ENCODE measurements at places on chromosomes 11 and 22. TPM values are rescaled to one million over a fixed set of nuclear protein-coding genes. Genes with fewer than 3 reads are reported as not detected.

LAYN gene
- total RNA-seq: 6.5 TPM

LARGE1 gene
- 5.9 TPM for total RNA-seq

CELSR1 gene
- total RNA-seq: 28.7 TPM

ZDHHC24 gene
- total RNA-seq: 17.3 TPM

FHIP1B gene
- 18.7 TPM for total RNA-seq

MOGAT2 gene
- total RNA-seq: not detected

ZNF70 gene
- 0.91 TPM for total RNA-seq
